ENCODE measurements at places on chromosomes 7 and 10.

GRCh38 chr10:127452568-127452967 lies 96.5 kb upstream of the NPS start:
- no peak for DNase-seq

- DNase-seq = no peak
Observed at GRCh38 chr10:78173360-78174015, 139.8 kb downstream of the RPS24 start.

GRCh38 chr7:76409537-76409936 lies at the start of gene SSC4D:
TSS of gene SSC4D (minus strand) at chr7:76409697. CDS start at chr7:76404439, 5,258 bp downstream.
- no peak for DNase-seq

DNA sequence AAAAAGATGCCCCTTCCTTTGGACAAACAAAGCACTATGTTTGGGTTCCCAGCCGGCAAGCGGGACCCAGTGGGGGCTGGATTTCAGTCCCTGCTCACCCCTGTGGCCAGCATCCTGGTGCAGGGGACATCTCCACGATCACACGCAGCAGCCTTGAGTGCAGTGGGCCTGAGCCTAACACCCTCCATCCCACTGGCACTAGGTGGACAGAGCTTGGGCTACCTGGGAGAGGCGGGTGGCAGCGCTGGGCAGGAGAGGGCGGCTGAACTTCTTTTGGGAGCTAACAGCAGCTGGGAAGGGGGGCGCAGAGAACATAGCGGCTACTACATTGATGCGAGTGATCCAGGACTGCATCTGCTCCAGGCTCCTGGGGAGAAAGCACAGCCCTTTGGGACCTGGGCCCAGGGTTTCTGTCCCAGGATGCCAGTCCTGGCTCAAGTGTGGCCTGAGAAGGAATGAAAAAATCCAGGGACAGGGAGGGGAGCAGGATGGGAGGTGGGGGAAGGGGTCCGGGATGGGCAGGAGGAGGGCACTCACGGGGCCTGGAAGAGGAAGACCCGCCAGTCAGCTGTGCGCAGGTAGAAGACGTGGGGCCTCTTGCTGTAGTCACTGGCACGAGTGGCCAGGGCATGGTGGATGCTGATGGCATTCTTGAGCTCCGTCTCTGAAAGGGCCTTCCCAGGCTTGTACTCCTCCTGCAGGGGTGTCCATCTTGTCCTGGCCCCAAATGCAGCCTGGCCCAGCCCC lies 9.0 kb downstream of the NFKB2 start:
- DNase-seq = no peak

- peak; percentile 80 for DNase-seq
Observed at GRCh38 chr7:135716677-135717238, 11.2 kb downstream of the SLC13A4 start.

GRCh38 chr10:43209651-43210141 lies 57.2 kb downstream of the RASGEF1A start:
- no peak for DNase-seq

DNA sequence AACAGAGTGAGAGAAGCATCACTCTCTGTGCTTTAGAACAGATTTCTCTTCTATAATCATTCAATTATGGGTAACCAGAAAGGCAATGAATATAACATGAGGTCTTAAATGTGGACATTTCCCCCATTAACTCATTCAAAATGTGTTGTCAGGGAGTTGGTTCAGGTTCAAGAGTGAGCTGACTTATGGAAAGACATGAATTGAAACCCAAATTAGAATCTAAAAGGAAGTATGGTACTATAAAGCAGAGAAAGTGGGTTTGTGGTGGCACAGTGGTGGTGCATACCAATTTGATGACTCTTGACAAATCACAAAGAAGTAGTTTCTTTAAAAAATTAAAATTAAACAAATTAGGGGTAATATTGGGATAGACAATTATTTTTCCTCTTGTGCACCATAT lies 114.6 kb upstream of the MEOX2 start:
- DNase-seq = no peak

DNA sequence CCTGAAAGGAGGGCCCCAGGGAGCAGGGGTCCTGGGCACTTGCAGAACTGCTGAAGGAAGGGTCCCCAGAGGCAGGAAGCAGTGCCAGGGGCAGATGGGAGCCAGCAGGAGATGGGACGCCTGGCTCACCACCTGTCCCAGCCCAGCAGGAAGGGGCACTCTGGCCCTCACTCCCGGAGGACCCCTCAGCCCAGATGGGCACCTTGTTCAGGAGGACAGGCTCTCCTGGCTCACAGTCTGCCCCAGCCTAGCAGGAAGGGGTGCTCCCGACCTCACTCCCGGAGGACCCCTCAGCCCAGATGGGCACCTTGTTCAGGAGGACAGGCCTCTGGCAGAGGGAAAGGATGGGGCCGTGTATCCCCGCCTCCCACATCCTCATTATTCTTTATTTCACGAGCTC lies 331.4 kb upstream of the SHH start:
- DNase-seq = no peak

DNA sequence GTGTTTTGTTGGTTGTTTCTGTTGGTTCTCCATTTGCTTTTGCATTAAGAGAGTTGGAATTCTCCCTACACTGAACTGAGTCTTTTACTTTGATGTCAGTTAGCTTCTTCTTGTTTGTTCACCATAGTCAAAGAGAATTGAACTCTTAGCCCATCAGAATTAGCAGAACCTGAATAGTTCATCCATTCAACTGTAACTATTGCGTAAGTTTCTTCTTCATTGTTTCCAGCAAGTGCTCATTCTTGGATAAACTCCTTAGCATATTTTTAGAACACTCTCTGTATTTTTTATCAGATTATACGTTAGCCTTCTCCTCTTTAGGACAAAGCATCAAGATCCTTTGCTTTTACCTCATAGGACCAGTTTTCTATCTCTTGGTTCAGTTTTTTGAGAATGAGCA lies 128.4 kb upstream of the RAB11FIP2 start:
- DNase-seq = no peak

GRCh38 chr7:140525743-140526142 lies 46.4 kb upstream of the MKRN1 start:
- DNase-seq = no peak

- DNase-seq = no peak
Observed at GRCh38 chr7:29637374-29637773, 73.7 kb downstream of the PRR15 start.

DNA sequence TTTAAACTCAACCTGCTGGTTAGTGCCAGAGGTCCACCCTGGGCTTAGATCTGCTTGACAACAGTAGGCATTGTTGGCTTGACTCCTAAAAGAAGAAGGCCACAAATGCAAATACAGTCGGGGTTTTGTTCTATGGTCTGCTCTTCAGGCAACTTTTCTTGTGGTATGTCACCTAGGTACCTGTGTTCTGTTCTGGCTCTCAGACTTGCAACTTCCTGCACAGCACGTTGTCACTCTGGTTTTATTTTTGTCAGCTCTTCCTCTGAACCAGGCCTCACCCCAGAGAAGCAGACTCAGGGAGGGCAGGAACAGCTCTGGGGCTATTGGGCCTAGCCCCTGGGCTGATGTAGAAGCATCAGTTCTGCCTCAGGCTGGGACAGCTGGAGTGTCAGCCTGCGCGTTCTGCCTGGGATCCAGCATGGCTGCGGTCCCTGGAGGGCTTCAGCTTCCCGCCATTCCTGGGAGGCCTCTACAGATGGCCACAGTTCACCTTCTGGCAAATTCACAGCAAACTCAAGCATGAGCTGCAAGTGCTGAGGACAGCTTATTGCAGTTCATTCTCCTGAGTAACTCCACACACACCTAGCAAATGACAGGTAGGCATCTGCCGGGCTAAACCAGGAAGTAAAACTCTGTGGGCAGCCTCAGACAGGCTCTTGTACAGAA lies 11.0 kb upstream of the PDCD4 start:
- no peak for DNase-seq

GRCh38 chr7:10802526-10802925 lies 171.1 kb upstream of the PHF14 start:
- no peak for DNase-seq

DNA sequence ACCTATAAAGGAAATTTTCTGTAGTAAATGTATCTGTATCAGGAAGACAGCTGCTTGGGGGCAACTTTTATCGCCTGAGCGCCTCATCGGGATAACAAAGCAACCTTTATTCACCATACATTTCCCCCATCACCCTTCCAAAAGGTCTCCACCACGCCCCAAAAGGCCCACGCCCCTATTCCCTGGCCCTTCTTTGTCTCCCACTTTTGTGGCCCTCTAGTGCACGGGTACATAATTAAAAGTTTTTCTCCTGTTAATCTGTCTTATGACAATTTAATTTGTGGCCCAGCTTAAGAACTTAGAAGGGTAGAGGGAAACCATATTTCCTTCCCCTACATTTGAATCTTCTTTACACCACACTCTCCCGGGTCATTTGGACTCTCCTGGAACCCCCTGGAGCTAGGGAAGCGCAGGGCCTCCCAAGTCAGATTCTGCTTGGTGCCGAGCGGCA lies 625 bp downstream of the RP9 start:
- no peak for DNase-seq

GRCh38 chr10:130485958-130486895 lies 350.0 kb downstream of the GLRX3 start:
- DNase-seq = no peak

- no peak for DNase-seq
Observed at GRCh38 chr7:134470864-134471263, 12.0 kb upstream of the AKR1B1 start.

- peak; percentile 63 for DNase-seq
Observed at GRCh38 chr7:16078076-16078952, 343.0 kb downstream of the CRPPA start.

- DNase-seq = peak; percentile 73
Observed at GRCh38 chr10:79347894-79348639, 798 bp downstream of the PPIF start.

GRCh38 chr7:114422507-114423501 lies 8.2 kb downstream of the FOXP2 start:
- no peak for DNase-seq
